H1 (cell line): ENCODE measurements at places on chromosomes 2 and 18. TPM values are rescaled to one million over a fixed set of nuclear protein-coding genes. Genes with fewer than 3 reads are reported as not detected.

DNA sequence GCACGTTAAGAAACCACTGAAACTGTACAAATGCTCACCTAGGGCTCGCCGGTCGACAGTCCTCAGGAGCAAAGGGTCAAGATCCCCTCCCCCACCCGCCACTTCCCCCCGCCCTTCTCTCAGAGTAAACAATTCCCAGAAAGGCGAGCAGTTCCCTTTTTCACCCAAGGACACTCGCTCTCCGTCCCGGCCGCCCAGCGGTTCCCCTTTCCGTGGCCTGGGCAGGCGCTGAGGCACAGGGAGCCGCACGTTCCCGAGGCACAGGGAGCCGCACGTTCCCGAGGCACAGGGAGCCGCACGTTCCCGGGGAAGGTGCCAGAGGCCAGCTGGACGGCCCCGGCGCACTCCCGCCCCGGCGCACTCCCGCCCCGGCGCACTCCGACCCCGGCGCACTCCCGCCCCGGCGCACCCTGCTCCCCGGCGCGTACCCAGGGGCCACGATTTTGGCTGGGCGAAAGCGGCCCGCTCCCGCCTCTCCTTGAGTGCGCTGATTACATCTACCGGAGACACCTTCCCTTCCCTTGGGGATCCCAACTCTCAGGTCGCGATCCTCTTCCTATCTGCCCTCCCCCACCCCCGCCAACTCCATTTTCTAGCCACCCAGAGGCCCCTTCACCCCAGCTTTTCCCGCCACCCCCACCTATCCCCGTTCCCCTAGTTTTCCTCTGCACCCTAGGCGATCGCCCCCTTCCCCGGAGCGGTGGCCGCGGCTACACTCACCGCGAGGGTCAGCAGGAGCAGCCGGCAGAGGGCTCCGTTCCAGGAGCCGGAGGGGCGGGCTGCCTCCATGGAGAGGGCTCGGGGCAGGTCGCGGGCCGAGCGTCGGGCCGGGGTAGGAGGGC, 817 bp downstream of the DSC2 start:
- H3K36me3 ChIP-seq, result no peaks in the 10 kb centered on the region
- no peak for DNase-seq
- peak overlapping the region; percentile 90 for H3K27ac ChIP-seq
- H3K27me3 ChIP-seq, result no peaks in the 10 kb centered on the region

DNA sequence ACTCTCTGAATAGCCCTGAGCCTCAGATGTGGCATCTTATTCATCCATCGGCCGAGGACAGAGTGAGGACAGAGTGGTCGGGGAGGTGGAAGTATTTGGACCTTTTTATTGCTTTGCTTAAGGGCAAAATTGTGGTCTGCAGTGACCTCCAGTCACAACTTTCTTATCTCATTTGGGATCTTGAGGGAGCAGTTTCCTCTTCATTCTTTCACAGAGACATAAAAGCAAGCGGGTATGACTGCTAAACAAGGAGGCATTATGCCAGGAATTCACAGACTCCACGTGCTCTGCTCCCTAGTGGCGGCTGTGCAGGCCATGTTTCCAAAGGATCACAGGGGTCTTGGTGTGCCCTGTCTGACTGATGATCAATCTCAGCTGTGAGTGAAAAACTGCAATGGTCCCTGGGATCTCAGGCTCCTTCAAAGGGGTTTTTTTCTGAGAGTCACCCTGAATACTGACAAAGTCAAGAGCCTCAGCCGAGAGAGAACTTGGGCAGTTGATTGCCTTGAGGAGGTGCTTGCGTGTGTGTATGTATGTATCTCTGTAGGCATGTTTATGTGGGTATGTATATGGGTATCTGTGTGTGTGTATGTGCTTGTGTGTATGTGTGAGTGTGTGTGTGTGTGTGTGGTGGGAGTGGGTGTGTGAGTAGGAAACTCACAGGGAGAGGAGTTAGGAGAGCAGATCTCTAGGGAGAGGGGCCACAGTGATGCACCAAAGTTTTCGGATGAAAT, 47.7 kb downstream of the RAPGEF4 start:
- H3K27ac ChIP-seq, result no peak overlapping the region
- no peaks in the 10 kb centered on the region for H3K27me3 ChIP-seq
- no peak overlapping the region for H3K4me3 ChIP-seq
- no peaks in the 10 kb centered on the region for H3K36me3 ChIP-seq
- no peaks in the 10 kb centered on the region for H3K4me1 ChIP-seq

DNA sequence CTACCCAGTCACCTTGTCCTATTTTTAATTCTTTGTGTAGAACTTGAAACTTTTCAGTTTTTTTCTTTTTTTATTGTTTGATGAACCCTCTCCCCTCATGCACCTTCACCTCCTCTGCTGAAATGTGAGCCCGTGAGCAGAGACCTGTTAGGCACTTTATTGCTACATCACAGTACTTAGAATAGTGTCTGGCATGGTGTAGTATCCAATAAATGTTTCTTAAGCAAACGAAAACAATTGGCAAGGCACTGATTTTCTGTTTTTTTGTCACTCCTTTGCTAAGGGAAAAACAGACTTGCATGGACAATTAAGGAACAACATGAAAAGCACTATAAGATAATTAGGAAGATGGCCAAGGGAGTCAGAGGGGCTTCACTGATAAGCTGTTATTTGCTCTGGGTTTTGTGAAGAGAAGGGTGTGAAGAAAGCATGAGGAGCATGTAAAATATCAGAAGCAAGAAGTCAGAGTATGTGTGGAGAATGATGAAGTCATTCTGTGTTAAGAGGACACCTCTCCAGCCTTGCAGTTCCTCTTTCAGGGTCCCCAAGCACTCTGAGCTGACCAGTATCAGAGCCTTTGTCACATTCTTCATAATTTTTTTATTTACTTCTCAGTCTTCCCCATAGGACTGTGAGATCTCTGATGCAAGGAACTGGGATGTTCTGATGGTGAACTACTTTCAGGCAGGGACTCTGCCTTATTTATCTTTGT, 99.7 kb upstream of the CAVIN2 start:
- H3K4me1 ChIP-seq, result no peaks in the 10 kb centered on the region
- H3K36me3 ChIP-seq, result no peaks in the 10 kb centered on the region
- H3K4me3 ChIP-seq, result no peak overlapping the region

DNA sequence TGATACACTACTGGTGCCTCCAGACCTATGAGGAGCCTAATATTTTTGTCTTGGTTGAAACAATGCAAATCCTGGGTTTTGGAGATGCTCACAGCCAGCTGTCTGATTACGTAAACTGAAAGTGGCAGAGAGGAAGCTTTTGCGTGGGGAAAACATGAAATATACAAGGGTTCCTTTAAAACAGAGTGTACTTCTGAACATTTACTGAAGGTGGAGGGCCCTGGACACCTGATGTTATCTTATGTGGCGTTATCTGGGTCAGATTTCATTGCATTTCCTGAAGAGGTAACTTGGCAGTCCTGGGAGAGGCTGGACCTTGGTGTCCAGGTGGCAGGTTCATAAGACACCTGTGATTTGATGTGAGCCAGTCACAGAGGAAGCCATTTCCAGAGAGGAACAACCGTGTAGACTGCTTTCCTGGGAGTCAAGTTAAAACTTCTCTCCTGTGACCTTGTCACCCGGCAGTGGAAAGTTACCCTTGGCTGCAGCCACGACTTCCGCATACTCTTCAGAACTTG, 105.0 kb downstream of the NEDD4L start:
- H3K27ac ChIP-seq, result no peak overlapping the region
- H3K36me3 ChIP-seq, result no peaks in the 10 kb centered on the region
- H3K27me3 ChIP-seq, result no peaks in the 10 kb centered on the region
- H3K4me3 ChIP-seq, result no peak overlapping the region

GRCh38 chr2:203105996-203106395, 91.3 kb downstream of the NBEAL1 start:
- no peaks in the 10 kb centered on the region for H3K36me3 ChIP-seq
- no peak for DNase-seq
- H3K4me1 ChIP-seq, result no peaks in the 10 kb centered on the region
- H3K27me3 ChIP-seq, result no peaks in the 10 kb centered on the region
- no peak overlapping the region for H3K27ac ChIP-seq

GRCh38 chr2:17148407-17149145, 369.7 kb downstream of the RAD51AP2 start:
- peak; percentile 56 for DNase-seq
- H3K27me3 ChIP-seq, result no peaks in the 10 kb centered on the region
- H3K4me1 ChIP-seq, result no peaks in the 10 kb centered on the region
- H3K27ac ChIP-seq, result no peak overlapping the region
- no peak overlapping the region for H3K4me3 ChIP-seq

DNA sequence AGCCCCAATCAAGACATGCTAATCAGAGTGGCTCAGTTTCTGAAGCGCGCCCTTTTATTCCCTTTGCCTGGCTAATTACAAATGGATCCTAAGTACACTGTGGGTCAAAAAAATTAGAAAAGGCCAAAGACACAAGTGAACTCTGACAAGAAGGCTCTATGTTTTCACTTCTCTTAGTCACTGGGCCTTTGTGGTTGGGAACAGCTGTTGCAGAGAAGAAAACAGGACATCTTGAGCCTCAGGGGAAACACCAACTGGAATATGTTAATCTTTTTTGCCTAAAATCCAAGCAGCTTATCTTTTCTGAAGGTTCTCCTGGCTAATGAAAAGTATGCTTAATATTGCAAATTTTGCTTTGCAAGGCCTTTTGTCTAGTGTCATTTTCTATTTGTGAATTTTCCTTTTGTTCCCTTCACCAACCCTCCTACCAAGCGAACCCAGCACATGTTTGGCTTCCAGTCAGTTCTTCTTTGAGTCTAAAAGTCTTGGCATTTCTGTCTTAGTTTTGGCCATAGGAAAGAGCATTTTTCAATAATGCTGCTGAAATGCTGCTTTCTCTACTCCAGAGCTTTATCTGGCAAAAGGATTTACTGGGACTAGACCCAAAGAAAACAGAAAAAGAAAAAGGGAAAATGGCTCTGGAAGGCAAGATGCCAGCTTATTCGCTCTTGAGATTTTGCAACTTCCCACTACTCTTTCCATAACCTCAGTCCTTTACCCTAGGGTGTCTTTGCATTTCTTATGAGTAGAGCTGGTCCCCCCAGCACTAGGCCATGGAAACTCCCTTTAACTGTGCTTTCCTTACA, 440.2 kb upstream of the ST6GAL2 start:
- H3K36me3 ChIP-seq, result no peaks in the 10 kb centered on the region
- H3K27ac ChIP-seq, result no peak overlapping the region; the same call in 1 of the 2 replicates
- H3K4me1 ChIP-seq, result no peaks in the 10 kb centered on the region
- no peak for DNase-seq
- no peaks in the 10 kb centered on the region for H3K27me3 ChIP-seq

DNA sequence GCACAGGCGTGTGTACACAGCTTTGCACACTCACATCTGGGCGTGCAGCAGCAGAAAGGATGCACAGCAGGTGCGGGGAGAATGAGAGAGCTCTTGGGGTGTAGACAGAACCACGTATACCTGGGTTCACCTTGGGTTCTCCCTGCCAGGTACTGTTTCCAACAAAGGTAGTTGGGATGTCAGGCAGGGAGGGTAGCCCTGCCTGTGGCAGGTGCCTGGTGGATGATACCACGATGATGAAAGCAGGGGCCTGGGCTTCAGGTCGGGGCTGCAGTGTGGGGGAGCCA, 6.5 kb upstream of the ARID5A start:
- no peaks in the 10 kb centered on the region for H3K36me3 ChIP-seq
- peaks cover 24% of the 10 kb centered on the region for H3K27me3 ChIP-seq
- H3K4me1 ChIP-seq, result peaks cover 2% of the 10 kb centered on the region
- H3K4me3 ChIP-seq, result no peak overlapping the region
- no peak overlapping the region for H3K27ac ChIP-seq
- no peak for DNase-seq

DNA sequence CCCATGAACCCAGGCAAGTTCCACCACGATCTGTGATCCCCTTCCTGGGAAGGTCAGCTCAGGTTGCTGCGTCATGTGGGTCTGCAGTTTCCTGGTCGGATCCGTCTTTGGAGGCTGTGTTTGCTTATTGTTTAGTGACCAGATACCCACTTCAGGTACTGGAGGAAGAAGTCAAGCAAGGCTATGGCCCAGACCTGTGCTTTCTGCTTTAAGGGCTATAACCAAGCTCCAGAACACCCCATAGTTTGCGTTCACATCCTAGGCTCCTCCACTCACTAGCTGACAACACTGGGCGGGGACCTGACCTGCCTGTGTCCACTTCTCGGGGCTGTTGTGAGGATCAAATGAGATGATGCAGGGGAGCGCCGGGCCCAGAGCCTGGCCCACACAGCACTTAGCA, 44.0 kb downstream of the MAL start:
- H3K27me3 ChIP-seq, result no peaks in the 10 kb centered on the region
- no peak overlapping the region for H3K4me3 ChIP-seq
- no peaks in the 10 kb centered on the region for H3K4me1 ChIP-seq
- no peak overlapping the region for H3K27ac ChIP-seq
- no peaks in the 10 kb centered on the region for H3K36me3 ChIP-seq

GRCh38 chr2:182784777-182785176, 68.7 kb downstream of the DNAJC10 start:
- no peak overlapping the region for H3K27ac ChIP-seq
- H3K4me3 ChIP-seq, result no peak overlapping the region
- no peaks in the 10 kb centered on the region for H3K36me3 ChIP-seq
- H3K27me3 ChIP-seq, result no peaks in the 10 kb centered on the region
- no peak for DNase-seq

GALNT14 gene
- 10.3 and 13.7 TPM in 2 replicates for total RNA-seq

AAK1 gene
- total RNA-seq, result 40.5 and 48.1 TPM in 2 replicates

PROKR1 gene
- 3.9 and 4.0 TPM in 2 replicates for total RNA-seq

IFIH1 gene
- total RNA-seq, result 1.2 and 2.0 TPM in 2 replicates
